ENCODE measurements at places on chromosomes 16 and 17.

- DNase-seq, result peak; percentile 90
Observed at GRCh38 chr17:2239882-2240430, 63.6 kb downstream of the SMG6 start.

DNA sequence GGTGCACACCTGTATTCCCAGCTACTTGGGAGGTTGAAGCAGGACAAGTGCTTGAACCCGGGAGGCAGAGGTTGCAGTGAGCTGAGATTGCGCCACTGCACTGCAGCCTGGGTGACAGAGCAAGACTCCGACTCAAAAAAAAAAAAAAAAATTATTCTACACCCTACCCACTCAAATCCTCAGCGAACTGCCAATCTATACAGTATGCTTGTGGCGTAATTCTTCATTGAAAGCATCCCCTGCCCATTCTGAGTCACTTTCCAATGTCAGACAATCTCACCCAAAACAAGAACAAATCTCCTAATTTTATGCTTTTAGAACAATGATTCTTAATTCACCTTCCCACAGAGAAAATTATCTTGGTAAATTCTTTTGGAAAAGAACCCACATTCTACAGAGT, 12.0 kb downstream of the AMFR start:
- no peak for DNase-seq

- no peak for DNase-seq
Observed at GRCh38 chr16:17225541-17225940, 245.2 kb downstream of the XYLT1 start.

GRCh38 chr17:8847891-8848290, 19.6 kb downstream of the PIK3R6 start:
- no peak for DNase-seq

- no peak for DNase-seq
Observed at GRCh38 chr17:80843741-80844156, 147.9 kb upstream of the CHMP6 start.

DNA sequence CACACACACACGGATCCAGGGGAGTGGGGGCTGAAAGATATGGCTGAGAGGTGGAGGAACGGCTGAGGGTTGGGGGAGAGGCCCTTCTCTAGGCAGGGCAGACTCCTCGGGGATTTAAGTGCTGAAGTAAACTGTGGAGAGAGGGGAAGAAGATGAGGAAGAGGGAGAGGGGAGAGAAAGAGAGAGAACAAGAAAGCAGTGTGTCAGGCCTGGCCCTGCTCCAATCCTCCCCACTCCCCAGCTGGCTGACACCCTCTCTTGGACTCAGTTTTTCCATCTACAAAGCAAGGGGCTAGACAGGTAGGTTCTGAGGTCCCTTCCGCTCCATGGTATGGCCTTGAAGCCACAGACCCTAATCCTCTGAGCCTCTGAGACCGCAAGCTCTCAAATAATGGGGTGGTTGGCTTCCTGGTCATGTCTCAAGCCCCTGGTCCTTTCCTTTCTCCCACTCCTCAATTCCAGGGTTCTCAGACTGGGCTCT, 2.0 kb downstream of the VAMP2 start:
- DNase-seq, result no peak

GRCh38 chr16:65414284-65414984, 292.6 kb upstream of the CDH11 start:
- no peak for DNase-seq

- no peak for DNase-seq
Observed at GRCh38 chr16:53896722-53897121, 192.8 kb downstream of the FTO start.

GRCh38 chr17:8939496-8940334, 25.8 kb downstream of the PIK3R5 start:
- no peak for DNase-seq

All from lower leg skin (tissue), 4 donors.